ENCODE measurements at places on chromosomes 16 and 17. TPM values are rescaled to one million over a fixed set of nuclear protein-coding genes. Genes with fewer than 3 reads are reported as not detected.

Gene SOX8
- total RNA-seq = 22.8 TPM

Gene SPSB3
- total RNA-seq = 57.9 TPM

Gene METTL26
- total RNA-seq = 31.8 TPM

Gene SNAI3
- not detected for total RNA-seq

Gene GPR142
- total RNA-seq = not detected

Gene CETP
- 0.82 TPM for total RNA-seq

Gene RNFT1
- 15.5 TPM for total RNA-seq

Gene GP1BA
- total RNA-seq = not detected

Gene CLEC19A
- under 0.01 TPM for total RNA-seq

Gene MYL11
- not detected for total RNA-seq

Gene ULK2
- total RNA-seq = 178 TPM

Gene RHBDL3
- total RNA-seq = 1.6 TPM

Gene DPEP2
- total RNA-seq = 0.82 TPM

Gene DBNDD1
- total RNA-seq = 10.6 TPM

Gene KRTAP9-2
- total RNA-seq = not detected

Gene TMC5
- 0.41 TPM for total RNA-seq

Gene OGFOD3
- total RNA-seq = 15.9 TPM

Gene SLFN13
- under 0.01 TPM for total RNA-seq

Gene ENO3
- 0.82 TPM for total RNA-seq

Gene ATP5PD
- 106 TPM for total RNA-seq

Gene RRAD
- 2.4 TPM for total RNA-seq

Gene GIT1
- total RNA-seq = 30.6 TPM

Gene OMG
- 6.1 TPM for total RNA-seq

Gene PIMREG
- total RNA-seq = 4.1 TPM

Gene CRHR1
- 3.7 TPM for total RNA-seq

Gene RNF112
- total RNA-seq = 26.1 TPM

Gene DPEP3
- total RNA-seq = not detected

Gene CHST5
- 0.41 TPM for total RNA-seq

Gene NPIPB9
- total RNA-seq = 2.4 TPM

Gene HEXIM2
- total RNA-seq = 8.2 TPM

Gene PIRT
- under 0.01 TPM for total RNA-seq

Gene SEZ6L2
- total RNA-seq = 43.2 TPM

Gene KRT31
- total RNA-seq = 1.2 TPM

Gene C16orf90
- total RNA-seq = not detected

Gene HS3ST6
- total RNA-seq = not detected

Gene CD300E
- total RNA-seq = under 0.01 TPM

Gene PRSS33
- total RNA-seq = not detected

Gene PRKCA
- 24.9 TPM for total RNA-seq

Gene BAIAP3
- total RNA-seq = 11.4 TPM

Gene CCL16
- not detected for total RNA-seq

Gene CHRNE
- 0.82 TPM for total RNA-seq

Gene CORO6
- total RNA-seq = 0.82 TPM

Gene KIF18B
- 0.41 TPM for total RNA-seq

Gene CHST4
- not detected for total RNA-seq

Gene TIMP2
- total RNA-seq = 33.8 TPM

Gene RAB34
- 12.2 TPM for total RNA-seq

Gene SLC16A5
- total RNA-seq = 1.2 TPM

Gene ARSG
- 5.7 TPM for total RNA-seq

Gene HBM
- total RNA-seq = 29.3 TPM

Gene TTC19
- 38.7 TPM for total RNA-seq

Gene NPIPB13
- 1.2 TPM for total RNA-seq

Gene TEKT5
- total RNA-seq = 1.6 TPM

Gene ABCC11
- 0.41 TPM for total RNA-seq

Gene PTGES3L
- total RNA-seq = 2.9 TPM
